ENCODE measurements at places on chromosomes 1 and 21.
A peak's percentile ranks its signal among the peaks of the same experiment; 100 is the strongest.

DNA sequence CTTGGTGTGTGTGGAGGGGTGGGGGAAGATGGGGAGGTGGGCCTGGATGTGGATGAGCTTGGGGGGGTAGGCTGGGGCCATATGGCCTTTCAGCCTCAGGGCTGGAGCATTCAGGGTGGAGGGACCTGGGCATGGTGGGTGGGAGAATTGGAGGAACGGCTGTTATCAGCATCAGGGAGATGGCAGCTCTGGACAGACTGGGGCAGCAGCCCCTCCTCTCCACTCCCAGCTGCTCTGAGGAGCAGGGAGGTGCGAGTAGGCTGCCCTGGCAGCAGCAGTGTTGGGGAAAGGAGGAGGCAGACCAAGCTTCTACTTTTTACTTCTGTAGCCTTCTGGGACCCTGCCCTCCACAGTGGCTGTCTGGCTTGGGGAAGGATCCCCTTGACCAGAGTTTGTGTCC is 10.2 kb downstream of the PPFIA4 start:
- no peak for DNase-seq

- no peak for DNase-seq
Measured at GRCh38 chr1:241857131-241857530, 9.1 kb downstream of the EXO1 start.

DNA sequence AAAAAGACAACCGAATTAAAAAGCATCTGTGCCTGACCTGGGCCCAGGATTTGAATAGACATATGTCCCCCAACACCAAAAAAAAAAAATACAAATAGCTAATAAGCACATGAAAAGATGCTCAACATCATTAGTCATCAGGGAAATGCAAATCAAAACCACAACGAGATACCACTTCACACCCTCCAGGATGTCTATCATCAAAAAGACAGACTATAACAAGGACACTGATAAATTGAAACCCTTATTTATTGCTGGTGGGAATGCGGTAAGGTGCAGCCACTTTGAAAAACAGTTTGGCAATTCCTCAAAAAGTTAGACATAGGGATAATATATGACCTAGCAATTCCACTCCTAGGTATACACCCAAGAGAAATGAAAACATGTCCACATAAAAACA is 72.3 kb upstream of the CAMK1G start:
- DNase-seq = no peak

DNA sequence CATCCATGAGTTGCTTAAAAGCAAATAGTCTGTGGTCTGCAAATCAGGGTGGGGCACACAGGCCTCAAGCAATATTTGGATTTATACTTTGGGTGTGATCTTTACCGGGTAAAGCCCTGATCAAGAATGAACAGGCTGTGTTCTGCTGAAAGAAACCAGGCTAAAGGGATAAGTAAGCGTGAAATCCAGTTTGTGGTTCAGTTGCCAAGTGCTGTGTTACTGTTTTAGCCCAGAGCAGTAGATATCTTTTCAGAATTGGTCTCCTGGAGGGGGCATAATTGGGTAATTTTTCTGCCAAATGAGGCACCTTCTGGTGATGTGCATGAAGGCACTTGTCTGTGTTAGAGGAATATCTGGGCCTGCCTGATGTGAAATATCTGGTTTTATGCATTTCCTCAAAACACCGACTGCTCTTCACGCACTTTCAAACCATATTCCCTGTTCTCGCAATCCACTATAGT is 21.4 kb downstream of the AIM2 start:
- no peak for DNase-seq

GRCh38 chr1:96016219-96016618 is 705.4 kb upstream of the PTBP2 start:
- no peak for DNase-seq

- no peak for DNase-seq
Measured at GRCh38 chr1:168617974-168618750, 41.8 kb downstream of the XCL1 start.

DNA sequence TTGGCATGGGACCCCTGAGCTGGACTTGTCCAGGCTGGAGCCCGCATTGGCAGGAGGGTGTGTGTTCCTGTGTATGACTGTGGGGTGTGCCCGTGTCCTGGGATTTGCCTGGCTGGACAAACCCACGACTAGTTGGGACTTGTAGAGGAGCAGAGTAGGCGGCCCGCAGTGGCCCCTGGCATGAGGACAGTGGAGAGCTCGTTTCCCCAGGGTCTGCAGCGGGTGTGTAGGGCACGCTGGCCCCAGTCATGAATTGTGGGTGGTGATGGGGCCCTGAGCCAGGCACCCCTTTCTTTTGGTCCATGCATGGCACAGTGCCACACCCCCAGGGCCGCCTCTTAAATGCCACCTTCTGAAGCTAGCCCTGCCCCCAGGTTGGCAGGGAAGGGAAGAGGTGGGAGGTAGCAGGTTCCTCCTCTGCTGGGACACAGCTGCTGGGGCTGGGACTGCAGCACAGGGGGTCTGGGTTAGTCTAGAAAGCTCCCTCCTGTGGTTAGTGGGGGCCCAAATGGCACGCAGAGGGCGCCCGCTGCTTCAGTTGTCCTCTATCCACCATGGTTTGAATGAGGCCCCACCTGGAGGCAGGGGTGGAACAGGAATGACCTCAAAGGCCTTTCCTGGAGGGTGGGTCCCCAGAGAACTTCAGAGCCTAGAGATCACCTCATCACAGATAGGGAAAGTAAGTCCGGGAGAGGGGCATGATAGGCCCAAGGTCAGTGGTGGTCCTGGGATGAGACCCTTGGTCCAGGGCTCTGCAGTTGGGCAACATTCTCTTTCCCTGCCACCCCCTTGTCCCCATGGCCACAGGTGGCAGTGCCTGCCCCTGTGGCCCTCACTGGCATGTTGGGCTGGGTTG is 4.1 kb downstream of the CROCC start:
- no peak for DNase-seq

DNA sequence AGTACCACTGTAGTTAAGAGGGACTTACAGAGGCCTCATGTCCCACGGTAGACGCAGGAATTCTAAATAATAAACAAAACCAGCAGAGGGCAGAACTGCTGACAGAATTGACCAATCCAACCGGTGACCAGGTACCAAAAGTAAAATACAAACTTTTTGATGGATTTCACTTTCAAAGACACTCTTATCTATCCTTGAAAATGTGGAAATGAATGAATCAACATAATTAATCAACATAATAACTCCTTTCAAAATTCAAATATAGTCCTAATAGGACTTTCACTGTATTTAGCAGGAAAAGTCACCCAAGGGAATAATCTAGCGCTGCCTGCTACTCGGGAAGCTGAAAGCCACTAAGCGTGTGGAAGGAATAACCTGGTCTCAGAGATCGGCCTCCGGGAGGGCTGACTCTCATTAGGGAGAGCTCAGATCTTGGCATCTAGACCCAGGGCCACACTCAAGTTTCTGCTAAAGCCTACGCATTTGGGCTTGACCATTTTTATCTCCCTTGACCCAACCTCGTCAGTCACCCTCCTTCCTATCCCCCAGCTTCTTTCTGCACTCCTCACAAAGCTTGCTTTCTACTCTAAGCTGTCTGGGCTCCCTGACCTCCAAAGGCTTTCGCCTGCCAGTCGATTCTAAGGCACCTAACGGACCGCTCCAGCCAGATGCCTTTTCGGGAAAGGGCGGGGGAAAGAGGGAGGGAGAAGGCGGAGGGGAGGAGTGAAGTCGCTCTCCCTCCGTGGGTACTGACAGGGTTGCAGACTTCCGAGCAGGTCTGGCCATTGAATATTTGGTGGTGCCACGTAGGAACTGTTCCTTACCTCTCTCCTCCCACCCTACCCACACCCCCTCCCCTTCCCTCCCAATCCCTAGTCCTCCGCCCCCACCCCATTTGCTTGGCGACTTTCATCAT is 1.6 kb downstream of the COL11A1 start:
- peak; percentile 46 for DNase-seq

GRCh38 chr21:43703035-43703880 is 15.7 kb upstream of the PDXK start:
- DNase-seq = no peak

GRCh38 chr1:93619507-93620171 is 62.0 kb downstream of the BCAR3 start:
- peak; percentile 30 for DNase-seq

DNA sequence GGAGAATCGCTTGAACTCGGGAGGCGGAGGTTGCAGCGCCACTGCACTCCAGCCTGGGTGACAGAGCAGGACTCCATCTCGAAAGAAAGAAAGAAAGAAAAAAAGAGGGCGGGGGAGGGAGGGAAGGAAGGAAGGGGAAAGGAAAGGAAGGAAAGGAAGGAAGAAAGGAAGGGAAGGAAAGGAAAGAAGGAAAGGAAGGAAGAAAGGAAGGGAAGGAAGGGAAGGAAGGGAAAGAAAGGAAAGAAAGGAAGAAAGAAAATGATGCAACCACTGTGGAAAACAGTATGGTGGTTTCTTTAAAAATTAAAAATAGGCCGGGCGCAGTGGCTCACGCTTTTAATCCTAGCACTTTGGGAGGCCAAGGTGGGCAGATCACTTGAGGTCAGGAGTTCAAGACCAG is 15.2 kb upstream of the RCAN3 start:
- no peak for DNase-seq

DNA sequence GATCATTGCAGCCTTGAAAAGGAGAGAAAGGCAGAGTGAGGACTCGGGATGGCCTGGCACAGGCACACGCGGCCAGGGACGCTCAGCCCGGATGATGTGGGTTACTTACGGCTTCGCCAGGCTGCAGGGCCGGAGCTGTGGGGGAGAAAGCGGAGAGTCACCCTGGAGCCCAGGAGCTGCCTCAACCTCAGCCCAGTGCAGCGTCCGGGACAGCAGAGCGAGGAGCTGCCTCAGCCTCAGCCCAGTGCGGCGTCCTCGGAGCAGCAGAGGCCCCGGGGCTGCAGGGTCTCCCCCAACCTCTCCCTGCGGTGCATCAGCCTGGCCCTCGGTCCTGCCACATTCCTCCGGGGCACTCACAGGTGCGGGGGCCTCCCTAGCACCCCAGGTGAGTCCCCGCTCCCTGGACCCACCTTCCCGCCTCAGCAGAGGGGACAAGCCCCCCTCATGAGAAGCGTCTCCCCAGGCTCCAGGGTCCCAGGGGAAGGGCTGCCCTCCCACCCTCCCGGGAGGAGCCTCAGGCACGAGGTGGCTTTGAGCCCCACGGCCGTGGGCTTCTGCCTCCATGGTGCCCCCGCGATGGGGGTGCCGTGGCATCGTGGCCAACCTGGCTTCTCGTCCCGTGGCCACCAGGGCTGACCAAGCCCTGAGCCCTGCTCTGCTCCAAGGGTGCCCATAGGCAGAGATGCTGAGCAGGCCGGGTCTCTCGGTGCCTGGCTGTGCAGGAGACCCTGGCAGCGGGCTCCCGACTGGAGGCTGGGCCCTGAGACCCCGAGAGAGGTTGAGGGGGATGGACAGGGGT is 10.5 kb upstream of the RNF223 start:
- DNase-seq = no peak

GRCh38 chr1:208791456-208791855 is 547.3 kb upstream of the PLXNA2 start:
- DNase-seq = no peak

- DNase-seq = no peak
Measured at GRCh38 chr1:23018661-23019093, 591 bp upstream of the KDM1A start.

- no peak for DNase-seq
Measured at GRCh38 chr21:25459365-25459764, 147.9 kb downstream of the MRPL39 start.

GRCh38 chr21:15293240-15293639 is 228.4 kb upstream of the NRIP1 start:
- no peak for DNase-seq

GRCh38 chr1:203523667-203524066 is 29.7 kb downstream of the OPTC start:
- DNase-seq = no peak

DNA sequence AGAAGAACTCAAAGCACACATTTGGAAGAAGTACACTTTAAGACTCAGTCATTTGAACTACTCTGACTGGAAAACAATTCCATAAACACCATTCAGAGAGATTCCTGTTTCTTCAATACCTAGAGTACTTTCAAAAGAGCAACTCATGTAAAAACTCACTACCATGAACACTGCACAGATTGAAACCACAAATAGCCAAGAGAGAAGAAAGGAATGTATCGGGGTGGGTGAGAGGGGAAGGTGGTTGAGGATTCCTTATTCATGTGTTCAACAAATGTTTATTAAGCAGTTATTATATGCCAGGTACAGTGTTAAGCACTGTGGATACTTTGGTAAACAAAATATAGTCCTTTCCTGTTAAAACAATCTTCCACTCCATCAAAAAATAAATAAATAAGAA is 64.7 kb downstream of the NRIP1 start:
- DNase-seq = no peak

DNA sequence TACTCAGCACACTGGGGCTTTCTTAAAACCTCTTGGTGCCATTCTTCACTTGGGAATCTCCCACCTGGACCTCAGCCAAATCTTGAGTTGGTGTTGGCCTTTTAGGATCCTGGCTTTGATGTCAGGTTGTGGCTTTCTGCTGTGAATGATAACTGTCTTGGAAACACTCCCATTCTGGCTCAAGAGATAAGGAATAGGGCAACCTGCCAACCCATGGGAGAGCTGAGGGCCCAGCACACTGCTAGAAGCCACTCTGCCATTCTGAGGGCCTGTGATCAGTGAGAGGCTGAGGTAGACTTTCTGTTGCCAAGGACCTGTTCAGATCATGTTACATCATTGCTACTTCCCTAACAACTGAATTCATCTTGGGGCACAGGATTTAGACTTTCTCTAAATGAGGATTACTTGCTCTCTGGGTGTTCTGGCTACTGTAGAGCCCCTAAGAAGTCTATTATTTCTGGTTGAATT is 45.8 kb downstream of the TTC39A start:
- DNase-seq = no peak

GRCh38 chr1:53257454-53258081 is 19.2 kb upstream of the MAGOH start:
- DNase-seq = no peak

DNA sequence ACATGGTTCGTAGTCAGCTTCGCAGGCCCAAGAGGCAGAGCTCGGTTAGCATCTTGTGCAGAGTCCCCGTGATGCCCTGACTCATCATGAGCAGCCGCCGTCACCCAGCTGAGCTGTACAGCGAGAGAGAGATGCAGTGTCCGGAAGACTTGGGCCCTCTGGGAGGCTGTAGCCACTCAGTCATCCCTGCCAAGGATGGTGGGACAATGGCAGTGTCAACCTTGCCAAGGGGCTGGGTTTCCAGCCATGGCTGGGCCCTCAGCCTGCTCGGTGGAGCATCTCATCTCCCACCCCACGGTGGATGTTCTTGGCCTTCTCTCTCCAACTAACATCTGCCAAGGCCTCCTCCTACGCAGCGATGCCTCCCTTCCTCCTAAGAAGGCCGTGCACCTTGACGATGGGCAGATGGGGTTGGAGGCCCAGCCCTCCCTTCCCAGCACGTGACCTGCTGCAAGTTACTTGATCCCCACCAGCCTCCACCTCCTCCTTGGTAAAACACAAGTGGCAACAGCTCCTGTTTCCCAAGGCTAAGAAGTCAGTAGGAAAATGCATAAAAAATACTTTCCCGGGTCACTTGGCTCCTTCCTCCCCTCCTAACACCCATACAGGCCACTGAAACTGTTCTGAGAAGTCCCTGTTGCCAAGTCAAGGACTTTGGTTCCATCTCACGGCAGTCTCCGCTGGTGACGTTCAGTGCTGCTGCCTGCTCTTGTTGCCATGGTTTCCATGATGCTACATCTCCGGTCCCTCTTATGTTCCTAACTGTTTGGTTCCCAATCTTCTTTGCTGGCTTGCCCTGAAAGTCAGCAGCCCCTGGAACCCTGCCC is 384.7 kb upstream of the VAMP3 start:
- no peak for DNase-seq
